Tracheal epithelial cell (primary cell): ENCODE measurements at places on chromosomes 4 and X. TPM values are rescaled to one million over a fixed set of nuclear protein-coding genes. Genes with fewer than 3 reads are reported as not detected.

Gene HSFX3
- total RNA-seq, result not detected in 2 replicates

Gene PPP2R3B
- total RNA-seq, result 9.4 and 11.8 TPM in 2 replicates

Gene SLC30A9
- 62.4 and 62.7 TPM in 2 replicates for total RNA-seq

Gene HTRA3
- total RNA-seq, result not detected in 2 replicates

Gene CFAP47
- under 0.01 TPM in 1 of 2 replicates, not detected in the other for total RNA-seq

Gene SCML2
- total RNA-seq, result 0.21 and 0.48 TPM in 2 replicates

Gene SPATA18
- total RNA-seq, result 12.5 and 15.8 TPM in 2 replicates

Gene XKRX
- 0.24 and 1.1 TPM in 2 replicates for total RNA-seq

Gene PRDM8
- total RNA-seq, result 0.21 and 0.48 TPM in 2 replicates

Gene FAM9C
- not detected in 2 replicates for total RNA-seq

Gene HERC5
- total RNA-seq, result 2.2 TPM in 1 of 2 replicates, not detected in the other

Gene CENPE
- 0.43 and 2.4 TPM in 2 replicates for total RNA-seq

Gene TLR2
- total RNA-seq, result 9.0 and 101 TPM in 2 replicates
